ENCODE measurements at places on chromosomes 2 and 18. TPM values are rescaled to one million over a fixed set of nuclear protein-coding genes. Genes with fewer than 3 reads are reported as not detected.

The CYBRD1 gene
- 0.24 TPM for total RNA-seq

The CDKL4 gene
- 0.50 TPM for total RNA-seq

The SLC40A1 gene
- total RNA-seq: 1.1 TPM

The MEP1B gene
- total RNA-seq: 0.11 TPM

The IGFBP5 gene
- total RNA-seq: not detected

The AQP12B gene
- total RNA-seq: not detected

The CD302 gene
- 0.29 TPM for total RNA-seq

GRCh38 chr2:226551522-226552250, 247.9 kb downstream of the IRS1 start:
- ATAC-seq: no peak

GRCh38 chr2:51960841-51961335, 929.0 kb upstream of the NRXN1 start:
- ATAC-seq: no peak

GRCh38 chr2:45942237-45942738, 290.8 kb downstream of the PRKCE start:
- no peak for ATAC-seq

DNA sequence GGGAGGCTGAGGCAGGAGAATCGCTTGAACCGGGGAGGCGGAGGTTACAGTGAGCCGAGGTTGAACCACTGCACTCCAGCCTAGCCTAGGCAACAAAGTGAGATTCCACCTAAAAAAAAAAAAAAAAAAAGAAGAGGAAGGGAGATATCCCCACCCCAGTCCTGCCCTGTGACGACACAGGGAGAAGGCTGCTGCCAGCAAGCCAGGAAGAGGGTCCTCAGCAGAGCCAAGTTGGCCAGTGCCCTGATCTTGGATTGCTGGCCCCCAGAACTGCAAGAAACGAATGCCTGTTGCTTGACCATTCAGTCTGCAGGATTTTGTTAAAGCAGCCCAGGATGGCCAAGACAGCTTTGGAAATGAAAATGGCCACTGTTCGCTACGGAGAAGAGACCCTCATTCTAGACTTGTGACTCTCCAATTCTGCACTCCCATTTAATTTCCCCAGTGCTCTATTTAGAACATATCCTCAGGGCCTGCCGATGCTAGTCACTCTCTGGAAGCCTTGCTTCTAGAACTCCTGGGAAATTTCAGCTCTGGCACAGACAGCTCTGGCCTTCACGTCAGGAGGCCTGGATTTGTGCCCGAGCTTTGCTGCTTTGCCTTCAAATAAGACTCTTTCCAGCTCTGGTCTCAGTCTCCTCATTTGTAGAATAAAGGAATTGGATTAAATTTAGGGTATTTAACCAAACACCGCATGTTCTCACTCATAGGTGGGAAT, 15.7 kb upstream of the AMMECR1L start:
- no peak for ATAC-seq

- ATAC-seq: peak; percentile 60
Measured at GRCh38 chr2:96267159-96267971, 1.3 kb downstream of the CIAO1 start.

GRCh38 chr2:240920783-240921231, 14.7 kb downstream of the CROCC2 start:
- no peak for ATAC-seq

DNA sequence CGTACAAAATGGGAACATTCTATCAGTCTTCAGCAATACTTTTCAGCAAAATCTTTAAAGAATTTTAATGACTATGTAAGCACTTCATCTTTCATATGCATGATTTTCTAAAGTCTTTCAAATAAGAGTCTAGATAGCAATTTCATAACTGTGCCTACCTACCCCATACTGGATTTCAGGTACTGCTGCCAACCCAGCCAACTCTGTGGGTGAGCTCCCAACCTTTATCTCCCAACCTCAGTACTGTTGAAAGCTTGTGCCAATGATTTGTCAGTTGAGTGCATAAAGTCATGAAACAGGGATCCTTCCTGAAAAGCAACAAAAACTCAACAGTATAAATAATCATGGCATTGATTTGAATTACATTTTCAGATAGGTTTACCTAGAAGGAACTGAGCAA, 296.9 kb downstream of the PID1 start:
- ATAC-seq: no peak

GRCh38 chr2:207869784-207870778, 100.4 kb upstream of the FZD5 start:
- no peak for ATAC-seq

- no peak for ATAC-seq
Measured at GRCh38 chr2:155997538-155997937, 335.0 kb downstream of the NR4A2 start.

DNA sequence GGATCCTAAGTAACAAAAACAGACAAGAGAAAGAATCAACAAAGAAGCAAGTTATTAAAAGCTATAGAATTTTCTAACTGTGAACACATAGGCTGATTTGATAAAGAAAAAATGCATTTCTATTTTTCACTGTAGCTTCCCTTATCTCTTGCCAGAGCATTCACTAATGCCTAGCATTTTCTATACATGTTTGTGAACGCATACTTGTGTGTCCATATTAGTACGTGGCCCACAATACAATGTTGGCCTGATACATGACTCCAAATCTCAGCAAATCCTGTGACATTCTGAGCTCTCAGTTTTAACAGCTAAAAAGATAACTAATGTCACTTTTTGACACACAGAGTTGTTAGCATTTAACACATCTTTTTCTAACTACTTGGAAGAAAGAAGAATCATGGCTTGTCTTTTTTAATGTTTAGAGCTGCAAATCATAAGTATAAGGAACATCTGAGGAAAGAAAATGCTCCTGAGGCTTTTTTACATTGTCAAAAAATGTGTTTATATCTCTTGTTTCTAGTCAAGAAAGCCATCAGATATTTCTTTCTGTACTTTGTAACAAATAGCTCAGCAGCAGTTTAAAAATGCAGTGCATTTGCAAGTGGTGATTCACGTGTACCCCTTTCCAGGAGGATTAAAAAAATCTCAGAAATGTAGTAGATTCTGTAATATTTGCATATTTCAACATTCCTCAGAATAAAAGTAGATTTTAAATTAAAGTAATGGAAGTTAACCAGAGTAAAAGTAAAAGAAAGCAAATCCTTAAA, 1646.8 kb upstream of the TMEFF2 start:
- ATAC-seq: no peak

GRCh38 chr18:63267975-63268721, 51.4 kb downstream of the BCL2 start:
- ATAC-seq: peak; percentile 93

DNA sequence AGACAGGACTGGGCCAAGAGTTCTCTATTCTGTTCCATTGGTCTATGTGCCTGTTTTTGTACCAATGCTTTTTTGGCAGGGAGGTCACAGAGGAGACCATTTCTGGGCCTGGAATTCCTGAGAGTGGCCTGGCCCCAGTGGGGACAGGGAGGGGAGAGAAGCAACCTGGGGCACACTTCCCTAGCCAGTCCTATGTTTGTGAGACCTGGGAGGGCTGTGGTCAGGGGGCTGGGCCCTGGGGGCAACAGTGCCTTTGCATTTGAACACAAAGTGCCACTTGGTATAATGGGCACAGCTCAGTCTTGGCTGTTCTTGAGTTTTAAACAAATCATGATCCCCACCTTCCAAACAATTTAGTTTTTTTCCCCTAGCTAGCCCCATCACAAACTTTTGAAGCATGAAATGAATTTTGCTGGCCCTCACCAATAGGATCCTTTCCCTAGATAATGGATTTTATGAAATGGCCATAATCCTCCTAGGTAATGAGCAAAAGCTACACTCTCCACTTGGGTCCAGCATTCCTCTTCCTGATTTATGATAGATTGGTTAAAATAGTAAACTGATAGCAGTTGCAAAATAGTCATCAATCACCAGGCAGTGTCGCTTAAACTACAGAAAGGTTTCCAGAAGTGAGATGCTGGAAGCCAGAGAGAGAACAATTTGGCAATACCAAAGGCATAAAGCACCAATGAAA, 133.5 kb downstream of the GLI2 start:
- ATAC-seq: no peak

All from activated T-helper 17 cell treated with anti-CD3 and anti-CD28 coated beads, Interleukin-2, amount 50 U/mL, for 72 hours (primary cell).